ENCODE measurements at places on chromosomes 5 and 9. TPM values are rescaled to one million over a fixed set of nuclear protein-coding genes. Genes with fewer than 3 reads are reported as not detected.

TAF11L10 gene
- not detected for total RNA-seq

IFNK gene
- not detected for total RNA-seq

FUT7 gene
- total RNA-seq: 0.10 TPM

SLC34A3 gene
- not detected for total RNA-seq

TIMD4 gene
- total RNA-seq: not detected

PPP2R2B gene
- 5.1 TPM for total RNA-seq

SAXO1 gene
- under 0.01 TPM for total RNA-seq

GMCL2 gene
- total RNA-seq: not detected

IL31RA gene
- 4.1 TPM for total RNA-seq

F2R gene
- 38.8 TPM for total RNA-seq

PIP5KL1 gene
- total RNA-seq: not detected

IGFBPL1 gene
- total RNA-seq: 1.2 TPM

SLC6A19 gene
- total RNA-seq: not detected

IL3 gene
- total RNA-seq: not detected

SLC4A9 gene
- 1.6 TPM for total RNA-seq

GPX8 gene
- total RNA-seq: 61.1 TPM

ACER2 gene
- total RNA-seq: 1.7 TPM

GKAP1 gene
- 14.9 TPM for total RNA-seq

SV2C gene
- total RNA-seq: 0.31 TPM

SPATA31A3 gene
- total RNA-seq: not detected

OR1Q1 gene
- total RNA-seq: not detected

IFT74 gene
- total RNA-seq: 22.0 TPM

CDH9 gene
- not detected for total RNA-seq

WNT8A gene
- total RNA-seq: not detected

Measured in tongue (tissue), 3 donors.